ENCODE measurements at places on chromosomes 5 and 9.
A peak's percentile ranks its signal among the peaks of the same experiment; 100 is the strongest.

DNA sequence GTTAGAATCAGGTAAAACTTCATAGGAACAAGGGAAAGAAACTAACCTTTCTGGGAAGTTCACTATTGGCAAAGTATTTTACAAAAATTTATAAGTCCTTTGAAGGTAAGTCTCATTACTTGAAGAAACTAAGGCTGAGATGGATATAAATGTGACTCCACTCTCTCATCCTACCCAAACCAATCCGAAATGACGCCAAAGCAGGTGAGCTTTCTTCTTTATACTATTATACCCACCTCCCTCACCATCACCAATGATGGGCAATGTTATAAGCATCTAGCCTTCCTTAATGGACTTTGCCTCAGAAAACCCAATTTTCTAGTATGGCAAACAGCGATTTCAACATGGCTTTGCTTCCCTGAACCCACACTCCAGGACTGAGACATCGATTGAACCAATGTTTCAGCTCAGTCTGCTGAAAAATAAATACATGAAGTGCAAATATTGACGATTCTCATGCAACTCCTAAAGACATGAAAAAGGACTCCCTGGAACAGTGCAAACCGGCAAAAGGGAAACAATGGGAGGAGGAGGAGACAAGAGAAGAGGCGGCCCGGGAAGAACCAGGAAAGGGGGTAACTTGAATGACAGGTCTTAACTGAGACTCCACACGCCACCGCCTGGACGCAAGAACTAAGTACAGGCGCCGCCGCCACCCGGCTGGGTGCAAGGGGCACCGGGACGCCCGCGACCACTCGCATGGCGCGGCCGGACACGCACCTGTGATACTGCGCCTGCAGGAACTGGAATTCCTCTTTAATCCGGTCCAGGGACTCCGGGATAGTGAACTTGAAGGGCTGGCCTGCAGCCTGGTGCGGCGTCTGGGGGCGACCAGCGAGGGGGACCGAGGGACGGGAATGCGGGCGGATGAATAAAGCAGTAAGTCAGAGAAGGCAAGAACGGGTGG lies 2.5 kb downstream of the TLE1 start:
- DNase-seq = peak; percentile 95

- no peak for DNase-seq
Measured at GRCh38 chr5:119368238-119368630, 12.4 kb downstream of the TNFAIP8 start.

- DNase-seq = no peak
Measured at GRCh38 chr5:24750355-24750754, 105.6 kb upstream of the CDH10 start.

DNA sequence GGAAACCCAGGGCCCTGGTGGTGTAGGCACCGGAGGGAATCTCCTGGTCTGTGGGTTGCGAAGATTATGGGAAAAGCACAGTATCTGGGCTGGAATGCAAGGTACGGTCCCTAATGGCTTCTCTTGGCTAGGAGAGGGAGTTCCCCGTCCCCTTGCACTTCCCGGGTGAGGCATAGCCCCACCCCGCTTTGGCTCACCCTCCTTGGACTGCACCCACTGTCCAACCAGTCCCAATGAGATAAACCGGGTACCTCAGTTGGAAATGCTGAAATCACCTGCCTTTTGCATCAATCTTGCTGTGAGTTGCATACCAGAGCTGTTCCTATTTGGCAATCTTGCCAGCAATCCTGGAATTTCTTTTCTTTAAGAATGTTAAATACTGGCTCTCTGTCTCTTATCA lies 1429.1 kb downstream of the MAT2B start:
- DNase-seq = no peak

- peak; percentile 79 for DNase-seq
Measured at GRCh38 chr9:104944356-104944755, 16.4 kb upstream of the ABCA1 start.

GRCh38 chr9:3768712-3769457 lies 243.1 kb upstream of the RFX3 start:
- peak; percentile 56 for DNase-seq

DNA sequence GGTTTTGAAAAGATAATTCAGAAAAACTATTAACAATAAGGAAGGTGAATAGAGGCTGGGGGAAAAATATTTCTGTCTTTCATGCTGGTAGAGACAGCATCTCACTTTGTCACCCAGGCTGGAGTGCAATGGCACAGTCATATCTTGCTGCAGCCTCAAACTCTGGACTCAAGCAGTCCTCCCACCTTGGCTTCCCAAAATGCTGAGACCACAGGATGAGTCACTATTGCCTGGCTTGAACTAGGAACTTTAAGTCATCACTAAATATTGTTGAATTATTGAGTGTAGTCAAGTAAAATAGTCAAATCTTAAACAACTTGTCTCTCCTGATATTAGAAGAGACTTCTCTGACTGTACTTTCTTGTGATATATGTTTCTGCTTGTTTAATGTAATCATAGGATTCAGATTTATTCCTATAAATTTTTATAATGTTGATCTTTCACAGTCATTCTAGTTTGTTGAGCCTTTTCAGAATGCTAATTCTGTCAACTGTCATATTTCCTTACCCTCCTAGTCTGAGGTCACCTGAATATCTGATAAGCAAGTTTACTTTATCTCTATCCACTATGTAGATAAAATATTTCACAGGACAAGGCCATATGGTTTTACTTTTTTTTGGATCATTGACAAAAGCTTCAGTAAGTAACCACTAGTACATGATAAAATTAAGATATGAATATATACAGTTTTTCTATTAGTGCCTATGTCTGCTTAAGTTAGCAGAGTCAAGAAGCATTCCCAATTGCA lies 1696.5 kb downstream of the MAT2B start:
- no peak for DNase-seq

DNA sequence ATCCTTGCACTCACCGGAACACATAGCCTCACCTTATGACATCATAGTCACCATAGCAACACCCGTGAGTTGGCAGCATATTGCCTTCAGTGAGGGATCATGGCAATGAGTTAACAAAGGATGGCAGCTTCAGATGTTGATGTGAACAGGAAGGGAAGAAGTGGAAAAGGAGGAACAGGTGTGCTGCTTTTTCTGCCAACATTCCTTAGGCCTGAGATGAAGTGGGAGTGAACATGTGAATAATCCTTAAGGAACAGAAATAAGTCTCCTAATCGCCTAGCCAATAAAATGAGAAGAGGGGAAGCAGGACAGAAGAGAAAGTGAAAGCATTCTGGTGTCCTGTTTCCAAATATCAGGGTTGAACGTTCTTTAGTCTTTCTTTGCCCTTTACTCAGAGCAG lies 360.0 kb downstream of the BRINP1 start:
- DNase-seq = peak; percentile 38

DNA sequence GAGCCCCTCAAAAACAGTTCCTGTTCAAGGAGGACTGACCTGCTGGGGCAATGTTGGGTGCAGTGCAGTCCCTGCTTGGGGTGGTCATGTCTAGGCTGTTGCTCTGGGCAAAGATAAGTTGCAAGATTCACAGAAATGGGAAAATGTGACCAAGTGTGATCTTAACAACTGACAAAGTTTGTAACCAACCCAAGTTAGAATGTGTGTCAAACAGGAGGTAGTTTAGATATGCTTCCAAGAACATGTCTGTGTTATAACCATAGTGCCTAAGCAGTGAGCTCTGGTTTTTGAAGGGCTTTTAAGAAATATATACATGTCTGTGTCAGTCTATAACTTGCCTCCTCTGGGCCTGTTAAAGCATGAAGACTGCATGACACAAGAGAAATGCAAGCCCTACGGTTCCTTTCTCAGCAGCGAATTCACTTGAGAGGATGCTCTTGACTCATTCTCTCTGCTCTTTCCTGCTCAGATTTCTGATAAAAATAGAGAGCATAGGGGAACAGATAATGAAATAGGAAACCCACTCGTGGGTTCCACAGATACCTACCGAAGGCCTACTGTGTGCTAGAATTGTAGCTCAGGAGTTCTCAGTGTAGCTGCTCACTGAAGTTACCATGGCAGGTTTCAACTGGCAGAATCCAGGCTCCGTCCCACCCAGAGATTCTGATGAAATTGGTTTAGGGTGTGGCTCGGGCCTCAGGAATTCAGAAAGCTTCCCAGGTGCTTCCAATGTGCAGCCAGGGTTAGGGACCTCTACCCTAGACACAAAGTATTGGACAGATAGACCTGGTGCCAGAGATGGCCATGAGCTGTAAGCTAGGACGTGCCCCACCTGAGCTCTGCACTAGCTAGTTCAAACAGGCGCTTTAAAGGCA lies 52.4 kb downstream of the ARHGEF37 start:
- no peak for DNase-seq

DNA sequence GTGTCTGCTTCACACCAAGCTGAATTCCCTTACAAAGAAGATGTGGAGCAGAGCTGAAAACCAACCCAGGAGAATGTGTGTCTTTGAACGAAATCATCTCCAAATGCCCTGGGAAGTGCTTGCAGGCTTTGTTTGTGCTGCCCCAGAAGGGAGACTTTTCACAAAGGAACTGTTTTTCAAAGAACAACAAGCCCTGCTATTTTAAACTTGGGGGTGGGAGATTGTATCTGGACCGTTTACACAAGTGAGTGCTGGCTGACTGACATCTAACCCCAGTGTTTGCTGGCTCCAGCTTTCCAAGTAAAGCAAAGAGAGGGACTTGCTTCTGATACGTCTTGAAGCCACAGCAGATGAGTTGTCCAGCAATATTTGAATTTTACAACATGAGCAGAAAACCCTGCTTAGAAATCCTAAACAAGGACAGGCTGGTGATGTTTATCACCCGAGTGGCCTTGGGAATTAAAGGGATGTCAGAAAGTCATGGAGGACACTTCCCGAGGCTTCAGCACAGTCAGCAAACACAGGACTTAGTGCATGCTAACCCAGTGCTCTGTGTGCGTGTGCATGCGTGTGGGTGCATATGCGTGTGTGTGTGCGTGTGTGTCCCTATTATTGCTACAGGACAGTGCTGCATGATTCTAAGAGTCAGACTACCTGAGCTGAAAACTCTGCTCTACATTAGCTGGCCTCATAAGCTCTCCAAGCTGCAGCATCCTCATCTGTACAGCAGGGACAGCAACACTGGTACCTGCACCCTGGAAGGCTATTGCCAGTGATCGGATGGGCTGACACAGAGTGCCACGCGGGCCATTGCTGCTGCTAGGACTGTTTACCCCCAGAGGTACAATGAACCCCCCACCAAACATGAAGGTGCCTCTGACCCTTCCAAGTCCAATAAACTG lies 1.4 kb downstream of the ADAMTS12 start:
- peak; percentile 65 for DNase-seq

DNA sequence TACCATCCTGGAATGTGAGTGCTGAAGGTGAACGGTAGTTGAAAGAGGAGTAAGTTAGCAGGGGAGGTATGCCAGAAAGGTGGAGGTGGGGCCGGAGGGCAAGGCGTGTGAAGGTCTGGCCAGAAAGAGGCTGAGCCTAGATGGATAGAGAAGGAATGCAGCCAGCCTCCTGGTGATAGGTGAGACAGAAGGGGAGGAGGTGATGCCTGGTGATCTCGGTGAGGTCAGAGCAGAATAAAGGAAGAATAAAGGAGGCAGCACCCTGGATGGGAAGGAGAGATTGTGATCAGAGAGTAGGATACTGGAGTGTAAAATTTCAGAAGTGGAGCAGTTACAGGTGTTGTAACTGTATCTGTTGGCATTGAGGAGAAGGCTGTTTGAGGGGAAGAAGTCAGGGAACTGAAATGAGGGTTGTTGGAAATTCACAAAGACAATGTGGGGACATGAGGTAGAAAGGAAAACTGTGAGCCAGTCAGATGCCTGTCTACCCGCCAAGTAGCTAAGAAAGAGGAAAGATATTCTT lies 2.0 kb downstream of the GNG10 start:
- DNase-seq = no peak

GRCh38 chr9:99820685-99821395 lies 845 bp upstream of the NR4A3 start:
- DNase-seq = peak; percentile 90

DNA sequence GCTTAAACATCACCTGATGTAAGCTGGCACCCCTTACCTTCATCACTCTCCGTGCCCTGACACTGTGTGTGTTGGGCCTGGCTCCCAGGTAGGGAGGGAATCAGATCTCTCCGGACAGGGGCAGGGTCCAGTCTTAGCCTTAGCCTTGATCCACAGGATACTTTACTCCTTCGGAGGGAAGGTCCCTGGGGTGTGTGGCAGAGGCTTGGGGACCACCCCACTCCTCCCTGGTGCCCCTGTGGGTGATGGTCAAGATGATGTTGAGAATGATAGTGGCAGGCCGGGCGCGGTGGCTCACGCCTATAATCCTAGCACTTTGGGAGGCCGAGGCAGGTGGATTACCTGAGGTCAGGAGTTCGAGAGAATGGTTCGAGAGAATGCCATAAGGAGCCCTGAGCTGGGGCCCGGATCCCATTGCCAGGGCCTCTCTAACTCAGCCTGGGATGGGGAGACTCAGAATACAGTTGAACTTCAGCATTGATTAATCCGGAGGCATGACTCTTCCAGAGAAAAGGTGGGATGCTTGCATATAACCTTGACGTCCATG lies 269.5 kb downstream of the HSPA4 start:
- no peak for DNase-seq

GRCh38 chr9:27447031-27447683 lies 76.9 kb upstream of the IFNK start:
- no peak for DNase-seq

GRCh38 chr5:138536215-138536614 lies 6.8 kb downstream of the ETF1 start:
- DNase-seq = no peak

GRCh38 chr5:149938791-149939358 lies 5.7 kb downstream of the PDE6A start:
- peak; percentile 82 for DNase-seq

GRCh38 chr5:56481428-56482357 lies 248.6 kb upstream of the ANKRD55 start:
- peak; percentile 59 for DNase-seq

- DNase-seq = no peak
Measured at GRCh38 chr9:6133346-6134063, 82.1 kb upstream of the IL33 start.

GRCh38 chr9:30015073-30015472 lies 2369.4 kb upstream of the ACO1 start:
- DNase-seq = no peak

- no peak for DNase-seq
Measured at GRCh38 chr5:168059131-168059530, 232.3 kb upstream of the WWC1 start.

GRCh38 chr9:134887219-134887618 lies 6.6 kb downstream of the FCN2 start:
- DNase-seq = no peak

GRCh38 chr5:111776913-111777781 lies 20.2 kb upstream of the NREP start:
- no peak for DNase-seq
